Stimulated activated CD8-positive, alpha-beta memory T cell treated with anti-CD3 and anti-CD28 coated beads, Interleukin-12 subunit alpha, Interleukin-12 subunit beta, amount 100 ng/mL, for 4 hours (primary cell): ENCODE measurements at places on chromosomes 12 and 14.
A peak's percentile ranks its signal among the peaks of the same experiment; 100 is the strongest.

DNA sequence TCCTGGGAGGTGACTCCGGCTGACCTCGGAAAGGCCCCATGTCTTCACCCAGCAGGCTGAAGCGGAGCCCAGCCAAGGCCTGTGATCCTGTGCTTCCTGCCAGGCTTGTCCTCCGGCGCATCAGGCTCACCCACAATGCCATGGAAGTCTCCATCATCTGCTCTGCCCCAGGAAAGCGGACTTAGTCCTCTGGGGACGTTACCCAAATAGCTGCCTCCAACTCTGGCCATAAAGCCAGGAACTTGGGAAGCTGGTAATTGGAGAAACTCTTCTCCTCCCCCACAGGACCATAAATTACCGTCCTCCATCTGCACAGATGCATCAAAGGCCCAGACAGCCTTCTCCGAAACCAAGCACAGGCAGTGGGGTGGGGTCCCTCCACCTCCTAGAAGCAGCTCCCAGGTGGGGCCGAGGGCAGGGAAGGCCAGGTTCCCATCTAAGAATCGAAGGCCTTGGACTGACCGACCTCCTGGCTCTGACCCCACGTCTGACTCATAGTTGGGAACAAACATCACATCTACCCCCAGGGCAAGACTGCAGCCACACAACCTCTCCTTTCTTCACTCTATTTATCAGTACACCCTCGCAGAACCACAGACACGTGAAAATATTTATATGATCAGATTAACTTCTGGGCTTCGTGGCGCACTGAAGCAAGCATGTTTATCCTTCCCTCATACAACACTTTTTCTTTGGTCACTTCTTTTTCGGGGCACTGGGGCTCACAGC, 56.4 kb downstream of the PITPNM2 start:
- no peak for DNase-seq

- no peak for DNase-seq
These were observed 338.8 kb upstream of the SFSWAP start for GRCh38 chr12:131372171-131372475.

DNA sequence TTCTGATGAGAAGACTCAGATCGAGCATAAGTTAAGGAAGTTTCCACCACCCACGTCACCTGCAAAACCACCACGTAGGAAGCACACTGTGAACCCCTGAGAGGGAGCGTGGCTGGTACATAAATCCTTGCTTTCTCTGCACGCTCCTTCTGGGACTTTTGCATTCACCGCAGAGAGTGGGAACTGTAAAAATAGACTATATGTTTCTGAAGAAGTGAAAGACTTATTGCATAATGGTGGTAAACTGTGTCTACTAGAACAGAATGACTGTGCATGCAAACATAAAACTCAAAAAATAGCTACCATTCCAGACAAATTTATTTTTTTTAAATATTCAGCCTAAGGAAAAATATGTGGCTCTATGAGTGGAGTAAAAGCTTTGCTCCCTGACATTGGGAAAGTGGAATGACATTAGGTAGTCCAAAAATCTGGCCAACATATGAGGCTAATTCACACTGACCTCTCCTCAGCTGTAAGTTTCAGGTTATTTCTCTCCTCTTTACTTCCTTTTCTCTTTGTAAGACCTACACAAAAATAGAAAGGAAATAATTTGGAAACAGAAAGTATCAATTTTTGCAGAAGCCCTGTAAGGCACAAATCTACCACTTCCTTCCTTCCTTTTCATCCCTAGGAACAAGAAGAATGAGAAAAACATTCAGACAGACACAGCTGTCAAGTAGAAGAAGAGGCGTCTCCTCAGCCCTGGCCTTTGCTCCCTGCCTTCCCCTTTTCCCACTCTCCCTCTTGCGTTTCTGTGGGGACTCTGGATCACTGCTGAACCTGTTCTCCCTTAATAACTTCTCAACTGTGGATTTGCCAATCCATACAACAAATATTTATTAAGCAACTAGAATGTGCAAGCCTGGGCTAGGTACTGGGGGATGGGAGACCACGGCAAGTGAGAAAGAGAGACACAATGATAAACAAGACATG, 264.3 kb upstream of the FOXN3 start:
- DNase-seq, result peak; percentile 27

DNA sequence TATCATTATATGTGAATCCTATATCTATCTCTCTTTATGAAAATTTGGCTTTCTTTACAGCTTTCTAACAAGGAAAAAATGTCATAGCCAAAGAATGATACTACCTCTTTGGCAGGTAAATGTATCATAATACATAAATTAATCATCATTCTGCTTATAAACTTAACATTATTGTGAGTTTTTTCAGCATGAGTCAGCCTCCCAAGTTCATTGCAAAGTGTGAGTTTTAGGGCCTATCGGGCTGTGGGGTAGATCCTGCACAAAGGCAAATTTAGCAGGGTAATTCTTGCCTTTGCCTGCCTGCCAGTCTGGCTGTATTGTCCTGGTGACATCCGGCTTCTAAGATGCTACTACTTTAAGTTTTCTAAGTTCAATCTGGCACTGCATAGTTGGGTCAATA, 412.6 kb downstream of the MDGA2 start:
- DNase-seq, result no peak

- DNase-seq, result no peak
These were observed 81.9 kb upstream of the ATF7IP start for GRCh38 chr12:14283489-14284144.

DNA sequence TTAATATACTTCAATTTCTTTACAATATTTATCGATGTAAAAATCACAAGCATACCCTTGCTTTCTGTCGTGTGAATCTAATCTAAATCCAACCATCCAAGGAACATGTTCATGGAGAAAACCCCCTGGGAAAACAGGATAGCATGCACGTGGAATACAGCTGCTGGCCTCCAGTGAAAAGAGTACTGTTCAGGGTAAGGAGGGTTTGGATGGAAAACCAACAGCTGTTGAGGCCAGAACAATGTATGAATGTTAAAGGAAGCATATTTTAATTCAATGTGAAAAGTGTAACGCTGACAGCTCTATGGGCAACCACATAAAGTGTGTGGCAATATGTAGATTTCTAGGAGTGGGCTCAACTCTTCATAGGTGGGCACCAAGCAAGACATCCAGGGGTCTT, 344.0 kb downstream of the TMEM132D start:
- DNase-seq, result no peak

DNA sequence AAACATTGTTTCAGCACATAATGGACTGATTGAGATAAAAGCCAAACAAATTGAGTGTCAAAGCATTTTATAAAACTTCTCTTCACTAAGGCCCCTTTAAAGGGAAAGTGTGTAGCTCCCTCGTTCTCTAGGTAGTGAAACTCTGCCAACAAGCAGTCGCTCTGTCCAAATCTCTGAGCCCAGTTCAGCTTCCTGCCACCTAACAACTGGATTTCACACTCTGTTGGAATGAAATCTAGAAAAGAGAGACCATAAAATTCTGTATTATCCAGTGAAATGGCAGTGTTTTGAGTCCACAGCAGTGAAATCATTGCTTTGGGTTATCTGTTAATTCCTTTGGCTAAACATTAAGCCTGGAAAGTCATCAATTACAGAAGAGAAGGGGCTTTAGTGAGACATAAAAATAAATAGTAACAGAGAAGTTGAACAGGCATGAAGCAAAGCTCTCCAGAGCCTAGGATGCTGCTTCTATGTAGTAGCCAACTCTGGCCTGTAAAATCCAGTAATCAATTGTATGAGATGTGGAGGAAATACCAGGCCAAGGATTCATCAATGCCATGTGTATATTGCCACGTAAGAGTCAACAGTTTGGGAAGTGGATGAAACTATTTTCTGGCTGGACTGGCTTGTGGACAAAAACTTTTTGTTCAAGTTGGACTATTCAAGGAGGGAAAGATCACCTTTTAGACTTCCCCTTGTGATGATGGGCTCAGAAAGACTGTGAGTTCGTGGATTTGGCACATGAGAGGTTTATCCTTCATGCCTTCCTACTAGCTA, 122.5 kb downstream of the WIF1 start:
- no peak for DNase-seq

DNA sequence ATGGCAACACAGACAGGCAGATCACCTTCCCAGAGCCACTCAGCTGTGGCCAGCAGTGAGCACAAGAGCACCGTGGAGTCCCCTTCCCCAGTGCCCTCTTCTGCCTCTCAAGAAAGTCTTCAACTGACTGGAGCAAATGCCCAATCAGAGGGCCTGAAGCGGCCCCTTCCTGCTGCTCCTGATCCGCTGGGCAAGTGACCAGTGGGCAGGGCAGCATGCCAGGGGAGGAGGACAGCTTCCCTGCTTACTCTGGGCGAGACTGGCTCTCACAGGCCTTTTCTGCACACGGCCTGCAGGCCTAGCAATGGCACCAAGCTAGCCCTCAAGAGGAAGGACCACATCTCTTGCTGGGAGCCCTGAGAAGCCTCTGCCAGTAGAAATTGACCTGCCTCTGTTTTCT, 890 bp downstream of the KRT71 start:
- DNase-seq, result no peak

GRCh38 chr14:99698642-99699041, 14.5 kb downstream of the CYP46A1 start:
- DNase-seq, result no peak

DNA sequence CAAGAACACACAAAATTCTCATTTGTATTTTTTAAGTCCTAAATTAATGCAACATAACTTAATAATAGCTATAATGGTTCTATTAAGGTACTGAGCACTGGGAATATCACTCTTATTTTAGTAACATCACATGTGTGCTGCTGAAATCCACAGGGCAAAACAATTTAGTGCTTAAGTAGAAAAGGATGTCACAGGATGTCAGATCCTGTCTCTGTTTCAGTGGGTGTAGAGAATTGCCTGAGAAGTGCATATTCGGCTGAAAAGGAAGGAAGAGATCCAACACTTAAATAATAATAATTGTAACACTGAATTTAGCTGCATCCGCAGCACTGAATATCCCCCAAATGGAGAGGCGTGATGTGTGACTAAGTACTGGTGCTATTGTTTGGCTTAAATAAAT, 8.6 kb downstream of the LDHB start:
- DNase-seq, result no peak

DNA sequence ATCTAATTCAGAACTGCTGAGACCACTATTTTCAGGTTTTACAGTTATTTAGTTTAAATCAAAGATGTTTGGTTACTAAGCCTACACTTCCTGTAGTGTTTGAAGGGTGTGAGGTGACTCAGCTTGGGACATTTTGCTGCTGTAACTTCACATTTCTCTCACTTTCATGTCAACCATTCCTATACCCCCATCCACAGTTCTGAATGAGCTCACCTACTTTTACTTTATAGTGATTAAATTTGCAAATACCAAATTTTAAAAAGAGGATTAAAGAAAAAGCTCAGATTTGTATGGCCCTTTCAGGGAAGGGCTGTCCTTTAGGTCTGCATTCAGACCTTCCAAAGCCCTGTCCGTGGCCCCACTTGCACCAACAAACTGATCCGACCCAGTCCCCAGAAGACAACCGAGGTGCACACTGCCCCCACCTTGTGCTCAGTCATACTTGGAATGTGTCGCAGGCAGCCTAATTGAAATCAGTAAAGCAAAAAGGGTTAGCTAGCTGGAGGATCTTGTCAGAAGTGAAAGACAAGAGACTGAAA, 174.4 kb downstream of the MON2 start:
- no peak for DNase-seq

DNA sequence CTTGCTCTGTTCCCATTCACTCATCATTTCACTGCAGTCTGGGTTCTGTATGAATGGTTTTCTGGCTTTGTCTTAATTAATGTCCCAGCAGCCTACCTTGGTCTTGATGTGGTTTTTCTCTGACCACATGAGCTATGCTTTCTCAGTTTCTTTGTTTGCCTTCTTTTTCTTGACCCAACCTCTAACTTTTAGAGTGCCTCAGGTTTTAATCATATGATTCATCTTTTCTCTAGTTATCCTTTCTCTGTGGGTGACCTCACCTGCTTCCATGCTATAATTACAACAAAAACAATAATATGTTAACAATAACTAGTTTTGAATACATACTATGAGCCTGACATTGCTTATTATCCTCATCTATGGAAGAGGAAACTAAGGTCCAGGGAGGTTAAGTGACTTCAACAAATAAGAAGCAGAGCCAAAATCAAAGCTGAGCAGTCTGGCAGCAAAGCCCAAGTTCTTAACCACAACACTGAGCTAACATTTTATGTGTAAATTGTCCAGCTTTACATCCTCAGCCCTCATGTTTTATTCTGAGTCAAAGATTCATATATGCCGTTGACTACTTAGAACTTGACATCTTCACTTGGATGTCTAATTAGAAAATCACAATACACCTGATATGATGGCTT, 4.7 kb upstream of the EPYC start:
- DNase-seq, result no peak

- peak; percentile 28 for DNase-seq
These were observed 4.4 kb downstream of the KMT2D start for GRCh38 chr12:49055978-49056754.

DNA sequence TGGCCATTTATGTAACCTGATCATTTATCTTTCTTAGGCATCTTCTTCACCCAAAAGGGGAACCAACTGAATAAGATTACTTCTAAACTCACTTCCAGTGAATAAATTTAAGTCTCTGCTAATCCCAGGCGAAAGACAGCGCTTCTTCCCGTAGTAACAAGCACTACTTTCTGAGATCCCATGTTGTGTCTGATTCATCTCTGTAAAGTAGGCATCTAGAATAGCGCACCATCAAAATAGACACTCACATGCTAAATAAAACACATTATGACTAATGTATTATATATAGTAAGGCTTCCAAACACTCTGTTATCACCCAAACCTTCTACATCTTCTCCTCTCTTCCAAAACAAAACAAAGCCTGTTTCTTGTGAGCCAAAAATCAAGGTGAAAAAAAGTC, 15.1 kb downstream of the GTF2A1 start:
- no peak for DNase-seq

DNA sequence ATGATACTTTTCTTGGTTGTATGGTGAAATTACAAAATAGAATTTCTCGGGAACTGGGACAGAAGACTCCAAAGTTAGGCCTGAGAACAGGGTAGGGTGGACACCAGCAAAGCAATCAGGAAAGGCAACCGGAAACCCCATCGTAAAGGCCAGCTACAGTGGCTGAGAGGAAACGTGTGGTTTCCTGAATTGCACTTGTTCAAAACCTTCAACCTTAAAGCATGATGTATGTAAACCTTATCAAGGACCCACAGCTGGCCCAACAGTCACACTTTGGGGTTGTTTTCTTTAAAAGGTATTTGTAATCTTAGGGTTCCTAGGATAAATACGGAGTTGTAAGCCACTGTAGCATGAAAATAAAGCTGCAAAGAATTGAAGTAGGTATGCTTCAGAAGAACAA, 2.2 kb upstream of the PTGDR start:
- no peak for DNase-seq

- no peak for DNase-seq
These were observed 4.0 kb upstream of the CRIP2 start for GRCh38 chr14:105470350-105471296.

DNA sequence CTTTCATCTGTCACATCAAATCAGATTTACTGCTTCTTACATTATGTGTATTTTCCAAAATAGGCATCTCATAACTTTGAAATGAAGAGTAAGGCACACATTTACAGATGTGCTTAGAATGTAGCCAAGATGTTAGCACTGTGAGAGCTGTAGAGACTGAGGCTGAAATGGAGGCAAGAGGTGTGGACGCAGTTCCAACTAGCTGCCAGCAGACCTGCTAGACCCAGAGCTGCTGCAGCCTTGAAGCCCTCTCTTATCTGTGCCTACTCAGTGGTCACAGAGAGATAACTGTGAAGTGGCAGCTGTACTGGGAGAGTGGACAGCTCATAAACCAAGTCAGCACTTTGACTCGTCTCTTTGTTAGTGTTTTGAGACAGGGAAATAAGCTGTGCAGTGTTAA, 470.9 kb downstream of the CCER1 start:
- DNase-seq, result no peak

- no peak for DNase-seq
These were observed 8.4 kb downstream of the ARHGEF25 start for GRCh38 chr12:57619434-57620244.

GRCh38 chr12:127270193-127270592, 996.8 kb upstream of the TMEM132C start:
- DNase-seq, result no peak
